ENCODE measurements at places on chromosomes 7 and 10. TPM values are rescaled to one million over a fixed set of nuclear protein-coding genes. Genes with fewer than 3 reads are reported as not detected.

The FAM170B gene
- total RNA-seq: not detected

The AMZ1 gene
- total RNA-seq: 0.88 TPM

The RARRES2 gene
- 35.2 TPM for total RNA-seq

The SPDYE2B gene
- total RNA-seq: not detected

The HACD1 gene
- total RNA-seq: 21.9 TPM

The MYO3A gene
- not detected for total RNA-seq

The GDF10 gene
- not detected for total RNA-seq

The CLDN3 gene
- total RNA-seq: not detected

The NUPR2 gene
- not detected for total RNA-seq

The GHRHR gene
- total RNA-seq: not detected

The STK32C gene
- total RNA-seq: 16.3 TPM

The BAIAP2L1 gene
- 10.2 TPM for total RNA-seq

The CALHM3 gene
- not detected for total RNA-seq

The DNAJC9 gene
- 51.5 TPM for total RNA-seq

The BHLHA15 gene
- 16.2 TPM for total RNA-seq

The UMAD1 gene
- 13.5 TPM for total RNA-seq

The ADCYAP1R1 gene
- not detected for total RNA-seq

The OR9A2 gene
- total RNA-seq: not detected

The LRRC4 gene
- under 0.01 TPM for total RNA-seq

The APBB1IP gene
- 2.7 TPM for total RNA-seq

The GRID2IP gene
- total RNA-seq: not detected

The C10orf88 gene
- total RNA-seq: 10.5 TPM

The POR gene
- total RNA-seq: 158 TPM

The GRID1 gene
- 0.29 TPM for total RNA-seq

The CLCN1 gene
- total RNA-seq: not detected

The UPK3B gene
- total RNA-seq: not detected

The CLIP2 gene
- total RNA-seq: 69.2 TPM

The SEMA3D gene
- 1.3 TPM for total RNA-seq

The NPC1L1 gene
- not detected for total RNA-seq

The NUTM2B gene
- under 0.01 TPM for total RNA-seq

The ATP6V0A4 gene
- total RNA-seq: 0.14 TPM

The TUBAL3 gene
- not detected for total RNA-seq

The ARHGEF5 gene
- total RNA-seq: 3.1 TPM

The TAS2R3 gene
- total RNA-seq: 2.0 TPM

The MOGAT3 gene
- total RNA-seq: not detected

The VDAC2 gene
- total RNA-seq: 170 TPM

The ACSM6 gene
- not detected for total RNA-seq

The C7orf57 gene
- under 0.01 TPM for total RNA-seq

The SFRP4 gene
- total RNA-seq: 0.14 TPM

The HDAC9 gene
- total RNA-seq: 10.3 TPM

The TMEM273 gene
- total RNA-seq: not detected

The VWA2 gene
- total RNA-seq: 0.43 TPM

The FAM180A gene
- 0.22 TPM for total RNA-seq

The GPR15LG gene
- total RNA-seq: not detected
